Suppressor macrophage (primary cell): ENCODE measurements at places on chromosomes 4 and X.

DNA sequence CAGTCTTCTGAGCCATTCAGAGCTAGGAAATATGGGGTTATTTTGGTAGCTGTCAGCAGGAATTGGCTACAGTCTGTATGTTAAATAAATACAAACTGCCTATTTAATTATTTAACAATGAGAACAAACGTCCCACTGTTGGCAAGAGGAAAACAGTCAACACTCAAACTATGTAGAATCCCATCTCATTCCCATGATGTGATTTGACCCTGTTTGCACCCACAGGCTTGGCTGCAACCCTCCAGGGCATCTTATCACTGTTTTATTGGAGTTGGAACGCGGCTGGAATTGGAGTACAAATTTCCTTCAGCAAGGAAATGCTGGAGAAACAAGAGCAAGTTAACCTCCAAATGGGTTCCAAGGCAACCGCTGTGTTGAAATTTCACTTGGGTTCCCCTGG is 124.0 kb downstream of the KIT start:
- DNase-seq, result no peak

- no peak for DNase-seq
Observed at GRCh38 chrX:56728752-56729151, 291 bp upstream of the NBDY start.

- no peak for DNase-seq
Observed at GRCh38 chr4:39685990-39686389, 11.9 kb upstream of the UBE2K start.

GRCh38 chr4:3134201-3134600 is 59.7 kb downstream of the HTT start:
- DNase-seq, result no peak

GRCh38 chr4:21552455-21552854 is 396.1 kb downstream of the KCNIP4 start:
- no peak for DNase-seq

- no peak for DNase-seq
Observed at GRCh38 chrX:55778322-55778721, 60.8 kb downstream of the RRAGB start.

DNA sequence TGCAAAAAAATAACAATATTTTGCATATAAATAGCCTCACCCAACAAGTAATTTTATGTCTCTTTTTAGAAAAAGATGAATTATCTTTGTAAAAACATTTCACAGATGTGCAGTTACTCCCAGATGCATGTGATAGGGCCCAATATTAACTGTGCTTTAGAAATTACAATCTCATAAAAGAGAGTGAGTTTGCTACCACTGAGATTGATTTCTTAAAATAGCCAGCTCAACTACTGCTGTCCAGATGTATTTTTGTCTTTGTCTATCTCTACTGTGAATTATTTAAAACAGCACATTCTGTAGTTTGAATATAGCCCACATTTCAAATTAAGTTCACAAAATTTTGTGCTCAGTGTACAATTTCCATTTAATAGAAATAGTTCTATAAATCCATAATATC is 177.0 kb upstream of the TTC29 start:
- no peak for DNase-seq

DNA sequence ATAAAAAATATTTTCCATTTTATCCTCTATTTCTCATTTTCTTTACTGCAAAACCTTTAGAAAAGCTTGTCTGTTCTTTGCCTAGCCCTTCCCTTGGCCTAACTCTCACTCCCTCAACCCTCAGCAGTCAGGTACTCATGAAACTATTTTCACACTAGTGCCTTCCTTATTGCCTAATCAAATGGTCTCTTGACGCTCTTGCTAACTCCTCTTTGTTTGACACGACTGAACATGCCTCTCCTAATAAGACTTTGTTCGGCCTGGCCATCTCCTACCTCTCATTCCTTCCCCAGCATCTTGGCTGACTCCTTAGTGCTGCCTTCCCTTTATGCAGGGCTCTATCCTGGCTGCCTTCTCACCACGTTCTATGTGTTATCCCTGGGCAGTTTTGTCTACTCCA is 11.1 kb upstream of the LRAT start:
- DNase-seq, result no peak

DNA sequence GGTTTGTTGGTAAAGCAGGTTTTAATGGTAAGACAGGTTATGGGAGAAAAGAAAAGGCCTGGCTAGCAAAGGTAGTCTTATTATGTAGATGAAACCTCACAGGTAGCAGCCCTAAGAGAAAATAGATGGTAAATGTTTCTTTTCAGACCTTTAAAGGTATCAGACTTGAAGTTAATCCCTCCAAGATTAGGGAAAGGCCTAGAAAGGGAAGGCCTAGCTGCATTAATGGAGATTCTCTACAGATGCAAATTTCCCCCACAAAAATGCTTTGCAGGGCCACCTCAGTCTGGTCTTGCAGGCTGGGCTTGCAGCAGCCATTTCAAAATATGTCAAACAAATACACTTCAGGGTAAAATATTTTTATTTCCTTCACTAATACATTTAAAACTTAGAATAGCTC is 1410.6 kb downstream of the RPA4 start:
- no peak for DNase-seq

GRCh38 chr4:32133141-32133540 is 1413.0 kb downstream of the PCDH7 start:
- no peak for DNase-seq

GRCh38 chrX:10986616-10987015 is 124.5 kb upstream of the HCCS start:
- no peak for DNase-seq

GRCh38 chr4:83369831-83370639 is 35.4 kb upstream of the HPSE start:
- DNase-seq, result peak; percentile 89

- DNase-seq, result no peak
Observed at GRCh38 chr4:95219109-95219508, 329.7 kb downstream of the UNC5C start.

DNA sequence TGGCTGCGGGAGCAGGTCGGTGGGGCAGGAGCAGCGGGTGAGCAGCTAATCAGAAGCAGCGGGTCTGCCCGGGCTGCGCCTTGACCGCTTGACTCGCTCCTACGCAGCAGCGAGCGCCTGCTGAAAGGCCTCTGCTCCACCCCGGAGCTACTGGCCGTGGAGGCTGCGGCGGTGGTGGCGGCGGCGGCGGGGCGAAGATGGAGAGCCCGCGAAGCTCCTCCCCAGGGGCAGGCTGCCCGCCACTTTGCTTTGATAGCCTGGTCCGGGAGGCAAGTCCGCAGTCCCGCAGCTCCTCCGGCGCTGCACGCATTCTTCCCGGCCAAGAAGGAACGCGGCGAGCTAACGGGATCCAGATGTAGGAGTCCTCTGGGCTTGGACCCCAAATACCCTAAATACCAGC is 36.7 kb downstream of the PJA1 start:
- no peak for DNase-seq

GRCh38 chr4:96352051-96352517 is 512.2 kb downstream of the PDHA2 start:
- no peak for DNase-seq

- DNase-seq, result no peak
Observed at GRCh38 chr4:55763996-55764395, 55.6 kb upstream of the EXOC1L start.

DNA sequence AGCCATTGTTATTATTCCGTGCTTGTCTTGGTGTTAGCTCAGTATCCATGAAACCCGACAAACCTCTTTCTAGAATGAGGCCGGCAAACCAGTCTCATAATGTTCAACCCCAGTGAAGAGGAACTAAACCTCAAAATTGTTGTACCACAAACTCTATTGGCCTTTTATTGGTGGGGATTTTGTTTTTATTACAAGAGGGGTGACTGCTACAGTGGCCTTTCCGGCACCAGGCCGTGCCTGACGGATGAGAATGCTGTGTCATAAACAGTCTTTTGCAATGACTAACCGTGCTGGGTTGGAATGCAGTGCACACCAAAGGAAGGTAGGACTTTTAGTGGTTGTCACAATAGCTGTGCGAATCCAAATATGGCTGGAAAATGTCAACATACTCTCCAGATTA is 60.8 kb downstream of the SHROOM2 start:
- no peak for DNase-seq

- peak; percentile 12 for DNase-seq
Observed at GRCh38 chr4:180028682-180029081, 2214.5 kb upstream of the TENM3 start.

DNA sequence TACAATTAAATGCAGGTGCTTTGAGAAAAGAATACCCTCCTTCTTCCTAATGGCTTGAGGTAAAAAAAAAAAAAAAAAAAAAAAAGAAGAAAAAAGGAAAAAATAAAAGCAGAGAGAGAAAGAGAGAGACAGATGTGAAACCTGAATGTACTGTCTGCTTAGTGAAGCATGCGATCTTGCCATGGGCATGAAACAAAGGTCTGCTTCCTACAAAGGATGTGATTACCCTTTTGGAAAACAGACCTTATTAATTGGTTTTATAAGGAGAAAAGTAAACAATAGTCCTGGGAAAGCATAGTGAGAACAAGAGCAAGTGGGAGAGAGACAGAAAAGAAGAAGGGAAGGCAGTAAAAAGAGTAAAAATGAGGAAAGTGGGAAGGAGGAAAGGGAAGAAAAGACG is 526.1 kb upstream of the PABPC4L start:
- no peak for DNase-seq

- DNase-seq, result no peak
Observed at GRCh38 chrX:141668371-141668770, 30.2 kb downstream of the SPANXD start.

DNA sequence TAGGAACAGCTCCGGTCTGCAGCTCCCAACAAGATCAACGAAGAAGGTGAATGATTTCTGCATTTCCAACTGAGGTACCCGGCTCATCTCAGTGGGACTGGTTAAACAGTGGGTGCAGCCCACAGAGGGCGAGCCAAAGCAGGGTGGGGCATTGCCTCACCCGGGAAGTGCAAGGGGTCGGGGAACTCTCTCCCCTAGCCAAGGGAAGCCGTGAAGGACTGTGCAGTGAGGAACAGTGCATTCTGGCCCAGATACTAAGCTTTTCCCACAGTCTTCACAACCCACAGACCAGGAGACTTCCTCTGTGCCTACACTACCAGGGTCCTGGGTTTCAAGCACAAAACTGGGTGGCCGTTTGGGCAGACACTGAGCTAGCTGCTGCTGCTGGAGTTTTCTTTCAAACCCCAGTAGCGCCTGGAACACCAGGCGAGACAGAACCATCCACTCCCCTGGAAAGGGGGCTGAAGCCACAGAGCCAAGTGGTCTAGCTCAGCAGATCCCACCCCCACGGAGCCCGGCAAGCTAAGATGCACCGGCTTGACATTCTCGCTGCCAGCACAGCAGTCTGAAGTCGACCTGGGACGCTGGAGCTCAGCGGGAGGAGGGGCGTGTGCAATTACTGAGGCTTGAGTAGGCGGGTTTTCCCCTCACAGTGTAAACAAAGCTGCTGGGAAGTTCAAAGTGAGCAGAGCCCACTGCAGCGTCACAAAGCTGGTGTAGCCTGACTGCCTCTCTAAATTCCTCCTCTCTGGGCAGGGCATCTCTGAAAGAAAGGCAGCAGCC is 84.6 kb downstream of the THOC2 start:
- no peak for DNase-seq

DNA sequence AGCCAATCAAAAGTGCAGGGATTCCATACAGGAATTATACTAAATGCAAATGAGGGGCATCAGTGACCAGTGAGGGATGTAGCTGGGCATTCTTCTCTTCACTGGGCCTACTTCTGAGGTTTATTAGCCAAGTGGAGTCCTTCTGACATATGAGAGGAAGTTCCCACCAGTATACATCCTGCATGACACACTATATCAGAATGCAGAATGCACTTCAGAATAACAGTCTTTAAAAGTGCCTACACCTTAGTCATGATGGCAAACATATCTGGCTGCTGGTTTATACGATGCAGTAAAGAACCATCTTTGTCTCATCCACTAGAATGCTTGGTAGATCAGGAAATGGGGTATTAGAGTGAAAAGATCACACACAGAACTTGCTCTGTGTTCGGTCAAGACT is 180.3 kb upstream of the PPARGC1A start:
- DNase-seq, result no peak

DNA sequence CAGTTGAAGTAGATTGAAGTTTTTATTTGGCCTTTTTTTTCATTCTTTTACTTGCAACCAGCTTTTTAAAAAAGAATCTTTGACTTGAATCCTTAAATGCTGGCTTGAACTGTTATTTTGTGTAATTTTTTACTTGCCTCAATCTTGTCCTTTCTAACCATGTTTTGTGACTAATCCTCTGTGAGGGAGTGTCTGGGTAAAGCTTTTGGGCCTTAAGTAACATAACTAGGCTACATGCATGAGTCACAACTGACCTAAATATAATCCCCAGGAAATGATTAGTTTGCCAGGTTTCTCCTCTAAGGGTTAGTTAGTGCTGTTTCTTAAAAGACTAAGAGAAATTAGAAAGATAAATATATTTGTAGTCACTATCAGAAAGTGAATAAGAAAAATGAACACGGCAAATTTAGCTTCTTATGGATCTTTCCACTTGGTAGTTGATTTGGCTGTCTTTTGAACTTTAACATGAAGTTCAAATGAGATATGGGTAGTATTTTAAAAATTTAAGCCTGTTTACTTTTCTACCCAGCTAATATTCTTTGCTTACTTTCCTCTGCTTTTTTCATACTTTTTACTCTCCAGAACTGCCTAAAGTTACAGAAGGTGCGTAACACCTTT is 13.0 kb downstream of the EXOC1 start:
- peak; percentile 49 for DNase-seq
